ENCODE measurements at places on chromosomes 1 and 21. TPM values are rescaled to one million over a fixed set of nuclear protein-coding genes. Genes with fewer than 3 reads are reported as not detected.

DNA sequence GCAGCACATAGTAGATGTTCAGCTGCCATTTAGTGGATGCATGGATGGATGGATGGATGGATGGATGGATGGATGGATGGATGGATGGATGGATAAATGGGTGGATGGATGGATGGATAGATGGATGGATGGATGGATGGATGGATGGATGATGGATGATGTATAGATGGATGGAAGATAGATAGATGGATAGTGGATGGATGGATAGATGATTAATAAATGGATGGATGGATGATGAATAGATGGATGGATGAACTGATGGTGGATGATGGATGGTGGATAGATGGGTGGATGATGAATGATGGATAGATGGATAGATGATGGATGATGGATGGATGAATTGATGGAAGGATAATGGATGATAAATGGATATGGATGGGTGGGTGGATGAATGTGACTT, 20.6 kb downstream of the MATN1 start:
- no peak for DNase-seq

IRF6 gene
- 0.10 TPM for total RNA-seq

DRAXIN gene
- 0.03 TPM for total RNA-seq

DNA sequence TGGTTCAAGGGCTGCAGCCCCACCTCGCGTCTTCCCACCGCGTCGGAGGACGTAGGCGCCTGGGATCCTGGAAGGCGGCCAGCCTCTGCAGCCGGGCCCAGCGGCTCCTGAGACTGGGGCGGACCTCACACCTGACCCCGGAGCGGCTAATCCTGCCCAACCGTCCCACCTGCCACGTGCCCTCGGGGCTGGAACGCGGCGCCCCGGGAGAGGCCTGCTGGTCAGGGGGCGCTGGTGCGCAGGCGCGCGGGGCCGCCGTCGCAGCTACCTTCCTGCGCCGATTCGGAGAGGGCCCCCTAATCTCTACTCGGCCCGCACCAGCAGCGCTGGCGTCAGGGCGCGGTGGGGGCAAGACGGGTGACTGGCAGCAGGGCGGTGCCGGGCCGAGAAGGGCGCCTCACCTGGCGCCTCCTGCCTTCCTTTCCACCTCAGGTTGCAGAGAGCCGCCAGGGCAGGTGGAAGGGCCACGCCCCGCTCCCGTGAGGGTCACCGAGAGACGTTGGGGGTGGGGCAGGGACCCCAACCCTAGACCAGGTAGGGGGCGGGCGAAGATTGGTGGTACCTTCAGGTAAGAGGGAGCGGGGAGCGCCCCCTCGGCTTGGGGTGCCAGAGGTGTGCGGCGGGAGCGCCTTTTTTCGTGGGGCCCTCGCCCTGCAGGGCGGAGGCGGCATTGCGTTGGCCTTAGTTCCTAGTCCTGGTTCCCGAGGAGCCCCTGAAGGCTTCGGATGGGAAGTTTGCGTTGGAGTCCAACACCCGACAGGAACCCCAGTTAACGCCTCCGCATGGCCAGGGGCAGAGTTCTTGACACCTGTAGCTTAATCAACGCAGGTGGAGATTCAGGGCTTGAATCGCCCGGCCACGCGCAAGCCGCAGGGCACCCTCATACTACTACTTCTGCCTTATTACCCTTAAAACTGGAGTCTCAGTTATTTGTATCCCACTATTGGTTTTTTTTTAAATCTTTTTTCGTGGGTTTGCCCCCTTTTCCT, at the start of gene TDRD5:
TDRD5 (plus strand) TSS at position 241 of the 989 bp plus-strand sequence. CDS start 784 bp downstream, outside the sequence.
- peak; percentile 9 for DNase-seq

DNA sequence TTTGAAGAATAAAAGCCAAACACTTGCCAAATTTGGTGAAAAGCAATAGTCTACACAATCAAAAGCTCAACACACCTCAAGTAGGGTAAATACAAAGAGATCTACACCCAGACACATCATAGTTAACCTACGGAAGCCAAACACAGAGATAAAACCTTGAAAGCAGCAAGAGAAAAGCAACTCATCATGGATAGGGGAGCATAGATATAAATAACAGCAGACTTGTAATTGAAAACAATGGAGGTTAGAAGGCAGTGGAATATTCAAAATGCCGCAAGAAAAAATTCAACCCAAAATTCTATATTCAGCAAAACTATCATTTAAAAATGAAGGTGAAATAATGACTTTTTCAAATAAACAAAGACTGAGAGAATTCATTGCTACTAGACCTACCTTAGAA, 105.1 kb downstream of the ITSN1 start:
- DNase-seq = no peak

OR10J5 gene
- not detected for total RNA-seq

PTAFR gene
- total RNA-seq = 0.09 TPM

HRNR gene
- total RNA-seq = not detected
